ENCODE measurements at places on chromosomes 3 and 15.

- DNase-seq = peak; percentile 88
Measured at GRCh38 chr15:48645558-48646330, at the start of gene FBN1. Gene FBN1 (minus strand): TSS chr15:48645709. CDS start chr15:48644769, 940 bp downstream.

GRCh38 chr3:133836497-133837158 is 31.0 kb downstream of the SRPRB start:
- DNase-seq = no peak

DNA sequence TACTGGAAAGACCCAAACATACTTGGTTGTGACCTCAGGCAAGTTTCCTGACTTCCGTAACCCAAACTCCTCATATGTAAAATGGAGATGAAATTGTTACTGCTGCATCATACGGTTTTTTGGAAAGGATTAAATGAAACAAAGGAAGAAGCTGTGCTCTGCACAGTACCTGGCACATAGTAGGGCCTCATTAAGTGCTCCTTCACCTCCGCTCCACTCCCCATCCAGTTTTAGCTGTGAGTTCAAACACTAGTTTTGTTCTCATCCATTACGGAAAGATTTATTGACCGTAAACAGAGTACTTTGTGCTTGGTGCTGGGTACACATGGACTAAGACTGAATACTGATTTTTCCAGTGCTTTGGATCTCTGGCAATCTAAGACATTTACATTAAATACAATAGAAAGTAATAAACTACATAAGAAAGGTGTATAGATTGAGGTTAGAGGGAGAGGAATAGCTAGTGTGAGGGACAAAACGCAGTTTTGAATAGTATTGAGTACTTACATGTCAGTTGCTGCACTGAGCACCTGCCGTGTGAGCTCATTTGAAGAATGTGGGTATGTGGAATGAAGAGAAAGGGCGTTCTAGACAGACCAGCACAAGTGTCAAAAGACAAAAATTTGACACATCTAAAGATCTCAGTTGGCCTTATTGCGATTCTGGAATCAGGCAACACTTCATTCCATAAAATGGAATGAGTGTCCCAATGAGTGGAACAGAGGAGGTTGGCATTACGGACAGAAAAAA is 594 bp upstream of the ICE2 start:
- DNase-seq = peak; percentile 50

- DNase-seq = peak; percentile 22
Measured at GRCh38 chr15:77720655-77721054, 87.9 kb upstream of the LINGO1 start.

- no peak for DNase-seq
Measured at GRCh38 chr3:168094877-168095610, 680 bp downstream of the GOLIM4 start.

DNA sequence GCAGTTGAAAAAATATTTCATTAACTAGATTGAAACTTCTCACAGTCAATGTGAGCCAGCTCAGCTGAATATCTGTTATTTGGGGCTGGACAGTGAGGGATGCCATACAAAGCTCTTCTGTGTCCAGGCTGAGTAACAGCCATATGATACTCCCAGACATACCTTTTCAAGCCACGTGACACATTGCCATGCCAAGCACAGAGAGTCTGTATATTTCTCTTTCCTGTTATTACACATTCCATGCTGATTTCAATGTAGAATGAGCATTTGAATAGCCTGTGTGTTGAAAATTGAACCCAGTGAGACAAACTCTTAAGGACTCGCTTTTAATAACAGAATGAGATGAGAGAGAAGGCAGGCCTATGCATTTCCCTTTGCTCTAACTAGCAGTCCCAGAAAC is 334.7 kb upstream of the RASGRP1 start:
- DNase-seq = no peak

DNA sequence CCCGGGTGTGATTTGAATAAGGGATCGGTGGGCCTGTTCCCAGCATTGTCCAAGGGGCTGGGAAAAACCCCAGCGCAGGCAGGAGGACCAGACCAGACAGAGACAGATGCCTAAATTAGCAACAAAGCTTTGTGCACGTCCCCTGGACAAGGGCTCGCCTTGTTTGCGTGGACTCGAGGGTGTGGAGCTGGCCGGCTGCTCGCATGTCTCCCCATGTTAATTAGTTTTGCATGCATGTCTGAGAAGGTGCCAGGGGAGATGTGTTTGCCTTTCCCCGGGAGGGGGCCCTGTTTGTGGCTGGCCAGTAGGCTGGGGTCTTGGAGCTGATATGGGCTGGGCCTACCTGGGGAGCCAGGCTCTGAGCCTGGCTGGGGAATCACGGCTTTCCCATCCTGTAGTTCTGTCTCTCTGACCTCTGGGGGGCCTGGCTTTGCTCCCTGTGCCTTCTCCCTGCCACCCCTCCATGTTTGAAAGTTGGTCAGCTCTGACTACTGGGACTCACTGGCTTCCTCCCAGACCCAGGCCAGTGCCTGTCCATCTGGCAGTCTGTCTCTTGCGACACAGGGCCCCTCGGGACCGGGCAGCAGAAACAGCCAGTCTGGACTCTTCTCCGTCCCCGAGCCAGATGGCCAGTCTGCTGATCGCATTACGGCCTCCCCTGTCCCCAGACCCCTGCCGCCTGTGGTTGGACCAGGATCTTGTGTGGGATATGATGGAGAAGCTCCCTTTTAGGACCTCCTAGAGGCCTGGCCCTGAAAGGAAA is 55.4 kb upstream of the POLG start:
- DNase-seq = no peak

DNA sequence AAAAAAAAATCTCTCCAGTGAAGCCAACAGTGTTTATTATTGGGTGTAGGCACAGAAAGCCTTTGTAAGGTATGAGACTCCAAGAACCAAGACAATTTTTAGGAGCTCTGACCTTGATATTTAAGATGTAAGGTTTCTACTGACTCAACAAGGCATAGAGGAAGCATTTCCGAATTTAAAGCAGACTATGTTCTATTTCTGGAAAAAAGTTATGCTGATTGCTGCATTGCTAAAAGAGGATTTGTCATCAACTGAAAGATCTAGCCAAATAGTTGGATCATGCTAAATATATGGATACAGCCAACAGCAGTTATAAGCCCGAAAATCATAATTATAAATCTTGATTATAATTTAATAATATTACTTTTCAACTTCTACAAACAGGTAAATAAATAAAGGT is 53.3 kb upstream of the MELTF start:
- no peak for DNase-seq

DNA sequence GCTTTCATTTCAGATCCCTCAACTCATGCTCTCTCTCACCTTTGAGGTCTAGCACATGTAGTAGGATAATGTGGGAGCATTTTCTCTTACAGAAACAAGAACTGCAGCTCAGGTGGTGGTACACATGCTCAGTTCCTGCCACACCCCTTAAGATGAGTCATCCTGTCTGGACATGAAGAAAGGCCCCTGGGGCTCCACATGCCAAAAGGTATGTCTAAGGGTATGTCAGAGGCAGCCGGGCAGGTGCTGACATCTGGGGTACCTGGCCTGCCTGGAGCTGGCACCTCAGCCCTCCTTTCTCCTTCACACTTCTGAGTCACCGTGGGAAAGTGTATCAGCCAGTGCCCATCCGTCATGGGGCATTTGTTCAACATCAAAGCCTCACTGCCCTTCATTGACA is 209.9 kb downstream of the OCA2 start:
- DNase-seq = no peak

GRCh38 chr3:98972720-98973119 is 71.2 kb upstream of the DCBLD2 start:
- no peak for DNase-seq

DNA sequence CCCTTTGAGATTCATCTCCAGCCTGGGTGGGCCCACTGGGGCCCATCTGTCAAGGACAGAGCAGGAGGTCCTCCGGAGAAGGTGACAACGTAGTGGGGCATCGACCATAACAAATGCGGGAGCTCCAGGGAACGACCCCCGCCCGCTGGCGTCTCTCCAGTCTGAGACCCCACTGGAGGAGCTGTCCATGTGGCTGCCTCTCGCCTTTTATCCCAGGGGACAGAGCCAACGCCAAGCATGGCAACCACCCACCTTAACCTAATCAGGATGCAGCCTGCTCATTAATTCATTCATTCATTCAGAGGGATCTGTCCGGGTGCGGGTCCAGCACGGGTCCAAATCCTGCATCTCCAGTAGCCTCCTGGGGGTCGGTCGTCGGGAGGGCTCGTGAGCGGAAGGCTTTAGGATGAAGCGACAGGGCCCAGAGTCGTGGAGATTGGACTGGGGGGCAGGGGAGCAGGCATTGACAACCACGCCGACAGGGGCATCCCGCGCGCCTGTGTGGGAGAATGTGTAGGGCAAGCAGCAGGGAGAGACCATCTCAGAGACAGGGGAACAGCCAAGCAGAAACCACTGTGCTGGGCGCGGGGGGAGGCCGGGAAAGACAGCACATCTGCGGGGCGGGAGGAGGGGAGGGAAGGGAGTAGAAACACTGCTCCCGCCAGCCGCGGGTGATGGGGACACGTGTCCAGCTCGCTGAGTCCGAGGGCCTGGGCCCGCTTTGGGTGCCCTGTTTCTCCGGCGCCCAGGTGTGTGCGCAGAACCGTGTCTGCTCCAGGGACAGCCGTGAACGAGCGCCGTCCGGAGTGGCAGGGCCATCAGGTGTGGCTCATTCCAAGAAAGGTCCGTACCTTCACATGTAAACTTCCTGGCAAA is 1.9 kb downstream of the PIGZ start:
- no peak for DNase-seq

- DNase-seq = peak; percentile 31
Measured at GRCh38 chr3:81395739-81396513, 365.5 kb downstream of the GBE1 start.

- no peak for DNase-seq
Measured at GRCh38 chr15:39878406-39878785, 41.7 kb downstream of the GPR176 start.
